ENCODE measurements at places on chromosomes 16 and 17.

GRCh38 chr17:71173991-71174390, 946.8 kb upstream of the SOX9 start:
- DNase-seq = no peak

DNA sequence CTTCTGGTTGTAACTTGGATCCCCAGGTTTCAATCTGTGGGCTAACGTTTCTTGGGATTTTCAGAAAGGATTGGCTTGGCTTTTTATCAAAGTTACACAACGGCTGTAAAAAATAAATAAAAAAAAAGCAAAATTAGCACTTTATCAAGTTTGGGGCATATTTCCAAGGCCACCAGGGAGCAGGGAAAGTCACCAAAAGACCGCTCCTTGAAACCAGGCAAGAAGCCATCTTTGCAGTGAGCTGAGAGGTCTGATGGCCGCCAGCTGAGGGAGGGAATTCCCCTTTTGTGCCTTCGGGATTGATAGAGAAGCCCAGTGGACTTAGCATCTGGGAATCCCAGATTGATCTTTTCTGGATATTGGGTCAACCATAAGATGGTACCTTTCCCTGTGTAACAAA, 192.2 kb downstream of the WWOX start:
- DNase-seq = no peak

GRCh38 chr16:68951991-68952877, 108.9 kb downstream of the TANGO6 start:
- DNase-seq = no peak

DNA sequence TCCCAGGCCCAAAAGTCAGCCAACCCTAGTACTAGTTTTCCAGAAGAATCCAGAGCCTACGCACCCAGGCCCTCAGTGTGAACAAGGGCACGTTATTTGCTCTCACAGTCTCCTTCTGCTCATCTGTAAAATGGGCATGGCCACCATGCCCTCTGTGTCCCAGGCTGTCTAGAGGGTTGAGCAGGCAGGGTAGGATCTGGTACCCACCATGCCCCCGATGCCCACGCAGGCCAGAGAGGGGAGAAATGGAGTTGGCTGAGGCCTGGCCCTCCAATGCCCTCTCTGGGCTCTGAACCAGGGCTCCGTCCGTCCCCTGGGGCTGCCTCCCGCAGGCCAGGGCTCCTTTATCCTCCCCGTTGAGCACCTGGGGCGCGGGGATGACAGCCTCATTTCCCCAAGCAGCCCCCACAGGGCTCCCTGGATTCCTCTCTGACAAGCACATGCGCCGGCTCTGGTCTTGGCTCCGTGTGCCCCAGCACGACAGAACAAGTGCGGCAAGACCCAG, 9.1 kb upstream of the BAHCC1 start:
- no peak for DNase-seq

DNA sequence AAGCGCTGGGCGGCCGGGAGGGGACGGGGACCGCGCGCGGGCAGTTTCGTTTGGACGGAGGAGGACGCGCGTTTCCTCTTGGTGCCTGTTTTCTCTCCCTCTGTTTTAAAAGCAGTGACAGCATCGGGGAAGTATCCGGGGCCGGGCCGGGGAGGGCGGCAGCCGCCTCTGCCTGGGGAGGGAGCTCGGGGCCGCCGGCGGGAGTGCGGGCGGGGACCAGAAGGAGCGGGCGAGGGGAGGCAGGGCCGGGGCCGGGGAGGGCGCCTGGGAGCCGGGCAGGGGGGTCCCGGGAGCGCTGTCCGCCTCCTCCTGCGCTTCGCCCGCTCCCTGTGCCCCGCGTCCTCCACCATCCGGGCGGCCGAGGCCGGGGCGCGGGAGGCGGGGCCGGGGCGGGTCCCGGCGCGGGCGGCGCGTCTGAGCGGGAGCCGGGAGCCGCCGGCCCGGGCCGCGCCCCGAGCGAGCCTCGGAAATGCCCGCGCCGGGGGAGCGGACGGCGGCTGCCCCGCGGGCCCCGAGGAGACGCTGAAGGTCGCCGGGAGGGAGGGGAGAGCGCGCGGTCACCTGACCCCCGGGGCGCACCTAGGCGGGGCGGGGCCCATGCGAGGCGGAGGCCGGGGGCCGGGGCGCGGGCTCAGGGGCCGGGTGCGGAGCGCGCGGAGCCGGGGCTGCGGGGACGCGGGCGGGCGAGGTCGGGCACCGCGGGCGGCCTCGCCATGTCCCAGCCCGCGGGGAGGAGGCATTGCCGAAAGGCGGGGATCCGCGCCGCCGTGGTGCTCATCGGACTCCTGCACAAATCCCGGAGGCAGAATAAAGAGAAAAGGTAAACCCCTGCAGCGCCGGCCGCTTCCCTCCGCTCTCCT, 57.3 kb downstream of the RAP1GAP2 start:
- DNase-seq = no peak

DNA sequence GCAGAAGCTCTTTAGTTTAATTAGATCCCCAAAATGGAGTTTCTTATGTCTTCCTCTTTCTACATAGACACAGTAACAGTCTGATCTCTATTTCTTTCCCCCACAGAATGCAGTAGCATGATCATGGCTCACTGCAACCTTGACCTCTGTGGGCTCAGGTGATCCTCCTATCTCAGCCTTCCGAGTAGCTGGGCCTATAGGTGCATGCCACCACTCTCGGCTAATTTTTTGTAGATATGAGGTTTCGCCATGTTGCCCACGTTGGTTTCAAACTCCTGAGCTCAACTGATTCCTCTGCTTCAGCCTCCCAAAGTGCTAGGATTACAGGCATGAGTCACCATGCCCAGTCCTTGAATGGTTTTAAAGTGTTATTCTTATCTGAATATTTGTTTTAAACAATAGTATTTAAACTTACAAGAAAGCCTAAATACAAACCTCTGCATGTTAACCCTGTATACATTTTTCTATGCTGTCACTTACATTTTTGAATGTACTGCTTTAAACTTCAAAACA, 120.6 kb downstream of the GOSR1 start:
- no peak for DNase-seq

GRCh38 chr16:64151990-64152767, 969.7 kb downstream of the CDH11 start:
- DNase-seq = no peak
